Right kidney (tissue), 9 donors: ENCODE measurements at places on chromosomes 4 and X.

- peak; percentile 24 for DNase-seq
Measured at GRCh38 chr4:46329118-46329976, 60.6 kb downstream of the GABRA2 start.

DNA sequence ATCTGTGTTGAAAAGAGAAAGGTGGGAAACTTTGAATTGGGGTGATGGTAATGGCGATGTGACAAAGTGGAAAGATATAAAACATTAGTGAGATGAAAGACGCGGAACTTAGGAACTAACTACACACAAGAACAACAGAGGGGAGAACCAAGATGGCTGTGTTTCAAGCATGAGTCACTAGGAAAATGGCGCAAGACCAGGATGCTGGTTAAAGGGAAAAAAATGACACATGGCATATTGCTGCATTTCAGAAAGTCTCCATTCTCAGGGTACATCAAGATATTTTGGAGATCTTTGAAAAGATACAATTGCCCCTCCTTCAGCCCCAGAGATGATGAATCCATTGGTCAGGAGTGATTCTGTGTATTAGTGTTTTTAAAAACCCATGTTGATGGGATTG is 164.4 kb downstream of the FBXO8 start:
- DNase-seq, result no peak

GRCh38 chr4:18366892-18367291 is 345.3 kb upstream of the LCORL start:
- DNase-seq, result peak; percentile 10

DNA sequence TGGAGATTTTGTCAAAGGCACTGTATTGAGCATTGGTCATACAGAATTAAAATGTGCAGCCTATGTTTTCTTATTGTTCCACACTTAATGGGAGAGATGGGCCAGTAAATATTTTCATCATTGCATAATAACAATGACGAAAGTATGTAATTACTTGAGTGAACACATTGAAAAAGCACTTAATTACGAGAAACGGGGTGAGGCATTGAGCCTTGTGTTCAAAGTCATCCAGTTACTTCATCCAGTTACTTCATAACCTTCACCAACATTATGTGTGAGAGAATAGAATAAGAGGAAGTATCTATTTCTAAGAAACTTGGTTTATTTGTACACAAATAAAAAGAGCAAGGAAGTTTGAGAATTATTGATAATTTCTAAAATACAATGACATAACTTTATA is 1427.0 kb downstream of the ADGRL3 start:
- DNase-seq, result no peak

GRCh38 chrX:38018766-38019425 is 12.5 kb downstream of the SYTL5 start:
- no peak for DNase-seq

DNA sequence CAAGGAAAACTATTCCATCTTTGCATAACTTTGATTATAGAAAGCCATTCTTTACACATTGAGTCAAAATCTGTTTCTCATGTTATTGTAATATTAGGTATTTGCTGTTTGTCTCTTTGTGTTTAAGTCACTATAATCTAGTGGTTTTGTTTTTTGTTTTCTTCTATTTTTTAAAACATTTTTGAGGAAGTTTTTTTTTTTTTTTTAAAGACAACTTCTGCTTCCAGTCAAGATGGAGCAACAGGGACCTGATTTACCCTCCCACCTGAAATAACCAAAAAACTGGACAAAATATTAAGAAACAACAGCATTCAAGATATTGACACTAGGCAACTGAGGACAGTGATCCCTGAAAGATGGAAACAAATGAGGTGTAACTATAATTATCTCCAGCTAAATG is 18.4 kb upstream of the NSUN7 start:
- DNase-seq, result no peak
